ENCODE measurements at places on chromosomes 7 and 10. TPM values are rescaled to one million over a fixed set of nuclear protein-coding genes. Genes with fewer than 3 reads are reported as not detected.

DNA sequence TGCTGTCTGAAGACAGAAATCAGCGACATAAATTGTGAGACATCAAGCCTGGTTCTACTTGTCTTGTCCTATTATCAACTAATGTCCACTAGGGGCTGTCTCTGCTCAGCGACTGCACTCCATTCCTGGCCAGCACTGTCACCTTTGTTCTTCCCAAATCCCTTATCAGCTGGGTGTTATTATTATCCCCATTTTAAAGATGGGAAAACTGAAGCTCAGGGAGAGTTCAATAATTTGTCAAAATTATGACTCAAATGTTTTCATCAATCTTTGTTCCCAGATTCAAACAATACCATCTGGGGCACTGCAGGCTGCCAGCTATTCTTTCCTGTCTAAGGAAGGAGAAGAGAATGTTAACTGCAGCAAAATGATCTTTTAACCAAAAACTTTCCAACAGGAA, 431.6 kb upstream of the NFE2L3 start:
- DNase-seq: no peak

- DNase-seq: no peak
Measured at GRCh38 chr7:66905689-66906088, 15.3 kb upstream of the TMEM248 start.

LIPF gene
- polyA plus RNA-seq: 0.47 TPM

DNA sequence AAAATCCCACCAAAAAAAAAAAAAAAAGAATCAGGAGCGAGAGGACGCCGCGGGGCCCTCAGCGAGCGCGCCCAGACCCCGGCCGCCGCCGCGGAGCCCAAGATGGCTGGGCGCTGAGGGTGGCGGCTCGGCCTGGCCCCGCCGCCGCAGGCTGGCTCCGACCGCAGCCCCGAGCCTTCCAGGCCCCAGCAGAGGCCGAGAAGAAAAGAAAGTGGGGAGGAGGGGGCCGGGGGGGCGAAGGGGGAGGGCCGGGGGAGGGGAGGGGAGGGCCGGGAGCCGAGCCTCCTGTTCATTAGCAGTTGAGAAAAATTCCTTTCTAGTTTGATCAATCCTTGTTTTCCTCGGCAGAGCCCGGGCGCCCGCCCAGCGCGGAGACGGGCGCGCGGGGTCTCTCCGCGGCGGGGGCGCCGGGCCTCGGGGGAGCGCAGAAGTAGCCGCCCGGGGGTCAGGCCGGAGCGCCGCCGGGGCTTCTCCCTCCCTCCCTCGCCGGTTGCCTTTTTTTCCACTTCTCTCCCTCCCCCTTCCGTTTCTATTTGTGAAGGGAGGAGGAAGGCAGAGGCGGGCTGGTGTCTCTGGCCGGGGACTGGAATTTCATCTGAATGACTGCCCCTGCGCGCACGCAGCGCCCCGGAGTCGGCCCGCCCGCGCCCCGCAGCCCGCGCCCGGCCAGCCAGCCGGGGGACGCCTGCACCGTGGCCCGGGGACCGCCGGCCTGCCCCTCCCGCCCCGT, 778 bp upstream of the TRIM8 start:
- no peak for DNase-seq

MDH2 gene
- 214 TPM for polyA plus RNA-seq

DNA sequence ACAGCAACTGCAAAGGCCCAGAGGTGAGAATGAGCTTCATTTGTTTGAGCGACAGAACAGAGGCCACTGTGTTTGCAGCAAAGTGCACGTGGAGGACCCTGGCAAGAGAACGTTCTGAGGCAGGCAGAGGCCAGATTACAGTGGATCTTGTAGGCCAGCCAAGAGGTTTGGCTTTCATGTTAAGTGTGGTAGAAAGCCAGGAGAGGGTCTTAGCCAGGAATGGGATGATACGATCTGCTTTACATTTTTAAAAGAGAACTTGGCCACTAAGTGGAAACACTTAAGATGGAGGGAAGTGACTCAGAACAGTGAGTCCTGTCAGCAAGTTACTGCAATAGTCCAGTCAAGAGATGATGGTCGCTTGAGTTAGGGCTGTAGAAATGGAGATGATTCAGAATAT, 4.6 kb downstream of the CCDC136 start:
- no peak for DNase-seq

PNLIPRP3 gene
- not detected for polyA plus RNA-seq

All from left renal cortex interstitium (tissue), 4 donors.